ENCODE measurements at places on chromosomes 7 and 10.

GRCh38 chr7:12888717-12889116 is 201.3 kb downstream of the ARL4A start:
- DNase-seq, result peak; percentile 33

DNA sequence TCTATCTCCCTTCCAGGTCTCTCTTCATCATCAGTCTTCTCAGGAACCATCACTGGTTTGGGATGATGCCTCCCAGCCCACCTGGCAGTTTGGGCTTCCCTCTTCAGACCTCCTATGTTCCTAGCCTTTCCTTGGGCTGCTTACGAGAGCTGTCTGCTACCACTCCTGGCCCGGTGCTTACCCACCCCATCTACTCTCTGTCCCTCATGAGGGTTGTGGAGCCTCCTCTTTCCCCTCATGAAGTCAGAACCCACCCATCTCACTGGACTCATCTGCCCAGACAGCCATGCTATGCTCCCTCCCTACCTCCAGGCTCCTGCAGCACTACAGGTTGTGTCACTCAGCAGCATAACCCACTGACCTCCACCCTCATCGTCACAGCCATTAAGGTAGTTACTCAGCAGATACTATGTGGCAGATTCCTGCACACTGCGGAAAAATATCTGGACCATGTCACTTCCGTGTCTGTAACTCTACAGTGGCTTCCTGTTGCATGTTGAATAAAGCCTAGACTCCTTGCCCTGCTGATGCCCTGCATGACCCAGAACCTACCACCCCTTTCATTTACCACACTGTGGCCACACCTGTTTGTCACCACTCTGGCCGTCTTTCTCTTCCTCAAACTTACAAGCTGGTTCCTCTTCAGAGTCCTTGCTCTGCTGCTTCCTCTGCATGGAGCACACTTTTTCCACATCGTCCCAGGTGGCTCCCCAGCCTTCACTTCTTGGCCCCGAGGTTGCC is 2.0 kb downstream of the DBNL start:
- DNase-seq, result no peak

DNA sequence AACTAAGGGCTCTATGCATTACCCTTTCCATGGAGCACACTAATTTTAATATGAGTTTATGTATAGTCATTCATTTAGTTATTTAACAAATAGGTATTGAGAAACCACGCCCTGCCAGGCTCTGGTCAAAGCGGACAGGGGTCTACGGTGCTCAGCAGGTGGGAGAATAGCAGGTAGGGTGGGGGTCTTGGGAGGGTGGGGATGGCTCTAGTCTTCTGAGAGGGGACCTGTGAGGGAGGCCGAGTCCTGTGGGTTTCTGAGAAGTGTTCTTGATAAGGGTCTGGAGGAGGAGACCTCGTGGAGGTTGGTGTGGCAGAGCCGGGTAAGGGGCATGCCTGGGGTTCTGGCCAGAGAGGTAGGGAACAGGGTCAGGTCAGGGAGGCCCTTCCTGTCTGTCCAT is 1.1 kb downstream of the WDFY4 start:
- DNase-seq, result no peak

DNA sequence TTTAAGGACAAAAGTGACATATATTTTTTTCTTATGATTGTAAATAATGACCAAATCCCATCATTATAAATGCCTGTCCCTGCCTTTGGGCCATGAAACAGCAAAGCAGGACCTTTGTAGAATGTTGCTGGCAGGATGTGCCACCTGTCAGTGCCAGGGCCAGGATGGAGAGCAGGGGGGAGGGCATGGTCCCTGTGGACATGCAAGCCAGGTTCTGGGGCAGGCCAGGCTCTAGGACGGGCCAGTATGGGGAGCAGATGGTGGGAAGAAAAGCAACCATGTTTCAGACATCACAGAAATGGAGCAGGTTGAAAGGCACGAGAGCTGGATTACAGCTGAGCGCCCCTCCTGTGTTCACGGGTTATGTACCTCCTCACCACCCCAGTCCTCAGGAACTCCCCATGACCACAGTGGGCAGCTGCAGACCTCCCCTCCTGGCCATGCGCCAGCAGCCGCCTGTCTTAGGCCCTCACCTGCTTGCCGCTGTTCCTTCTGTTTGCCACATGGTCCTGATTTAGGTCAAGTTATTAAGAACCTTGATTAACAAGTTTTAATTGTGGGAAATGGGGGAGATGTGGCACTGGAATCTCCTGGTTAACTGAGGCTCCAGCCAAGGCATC is 210.4 kb downstream of the PAXIP1 start:
- DNase-seq, result no peak
